ENCODE measurements at places on chromosomes 5 and 9.
A peak's percentile ranks its signal among the peaks of the same experiment; 100 is the strongest.

- no peak for DNase-seq
Observed at GRCh38 chr5:175900157-175900556, 28.8 kb downstream of the CPLX2 start.

GRCh38 chr9:124030969-124031451, 19.4 kb downstream of the LHX2 start:
- DNase-seq: no peak

DNA sequence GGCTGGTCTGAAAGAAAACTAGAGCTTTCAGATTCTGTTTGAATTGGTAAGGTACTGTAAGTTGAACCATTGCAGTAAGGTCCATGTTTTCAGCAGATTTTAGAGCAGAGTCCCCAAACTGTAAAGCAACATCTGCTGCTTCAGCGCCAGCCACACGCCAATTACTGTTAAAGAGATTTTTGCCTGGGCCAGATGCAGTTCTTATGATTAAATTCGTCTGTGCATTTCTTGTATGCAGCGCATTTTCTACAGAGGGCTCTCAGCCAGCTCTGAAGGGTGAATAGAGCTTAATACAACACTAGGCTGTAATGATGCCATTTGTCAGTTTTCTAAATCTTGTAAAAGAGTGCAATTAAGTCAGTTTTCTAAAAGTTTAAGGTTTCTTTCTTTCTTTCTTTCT, 246.3 kb downstream of the COX7C start:
- DNase-seq: no peak

DNA sequence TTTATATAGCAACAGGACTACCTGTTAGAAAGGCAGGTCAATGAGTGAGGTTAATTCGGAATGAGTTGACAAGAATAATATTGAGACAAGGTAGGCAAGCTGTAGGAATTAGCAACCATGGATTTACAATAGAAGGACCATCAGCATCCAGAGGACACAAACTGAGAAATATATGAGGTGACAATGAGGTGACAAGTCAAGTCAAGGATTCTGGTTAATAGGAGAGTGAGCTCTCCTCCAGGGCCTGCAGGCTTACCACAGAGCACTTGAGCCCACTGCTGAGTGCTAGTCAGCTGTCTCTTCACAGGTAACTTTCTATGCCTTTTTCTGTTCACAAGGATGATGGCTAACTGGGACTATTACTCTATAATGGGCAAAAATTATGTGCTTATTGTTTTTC, 227.2 kb downstream of the MRPS30 start:
- no peak for DNase-seq

DNA sequence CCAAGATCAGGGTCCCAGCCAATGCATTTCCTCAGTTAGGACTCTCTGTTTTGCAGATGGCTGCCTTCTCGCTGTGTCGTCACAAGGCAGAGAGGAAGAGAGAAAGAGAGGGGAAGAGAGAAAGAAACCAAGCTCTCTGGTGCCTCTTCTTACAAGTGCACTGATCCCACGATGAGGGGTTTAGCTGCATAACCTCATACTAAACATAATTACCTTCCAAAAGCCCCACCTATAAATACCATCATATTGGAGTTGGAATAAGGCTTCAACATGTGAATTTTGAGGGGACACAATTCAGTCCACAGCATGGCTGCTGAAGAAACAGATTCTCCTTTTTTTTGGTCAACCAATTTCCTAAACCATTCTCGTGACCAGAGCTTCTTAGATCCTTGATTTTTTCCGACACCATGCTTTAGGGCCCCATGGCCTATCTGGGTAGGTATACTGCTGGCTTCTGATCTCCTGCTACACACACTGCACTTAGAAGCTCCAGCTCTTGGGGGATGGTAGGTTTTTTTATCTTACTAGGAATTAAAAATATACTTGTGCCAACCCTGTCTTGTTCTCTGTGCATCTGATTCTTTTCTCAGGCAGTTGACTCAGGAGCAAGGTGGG, 5.1 kb downstream of the CAMK4 start:
- DNase-seq: no peak

- no peak for DNase-seq
Observed at GRCh38 chr9:71515626-71516025, 252.7 kb downstream of the CEMIP2 start.

DNA sequence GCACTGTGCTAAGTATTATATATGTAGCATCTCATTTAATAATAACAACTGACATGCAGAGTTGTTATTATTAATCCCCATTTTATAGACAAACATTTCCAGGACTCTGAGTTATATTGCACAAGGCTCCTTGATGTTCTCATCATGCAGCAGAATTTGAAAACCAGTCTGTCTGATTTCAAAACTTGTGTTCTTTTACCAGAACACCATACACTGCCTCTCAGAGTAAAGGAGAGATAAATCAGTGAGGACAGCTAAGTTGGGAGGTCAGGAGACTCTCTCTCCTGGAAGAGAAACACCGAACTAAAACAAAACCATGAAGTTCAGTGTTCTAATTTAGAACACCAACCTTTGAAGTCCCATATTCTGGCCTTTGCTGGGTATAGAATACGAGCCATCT, 92.7 kb upstream of the TNC start:
- no peak for DNase-seq

DNA sequence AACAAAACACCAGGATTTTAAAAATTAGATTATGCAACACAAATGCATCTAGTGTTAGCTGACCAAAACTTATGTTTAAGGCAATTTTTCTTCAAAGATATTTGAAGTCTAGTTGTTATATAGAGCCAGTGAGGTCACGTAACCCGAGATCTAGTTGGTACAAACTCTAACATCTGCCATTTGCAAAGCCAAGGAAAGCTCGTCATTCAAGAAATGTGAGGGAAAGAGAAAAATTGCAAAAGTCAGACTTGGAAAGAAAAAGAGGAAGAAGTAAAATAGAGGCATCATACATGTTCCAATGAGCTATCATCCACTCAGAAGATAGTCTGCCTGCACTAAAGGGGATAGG, 293.4 kb upstream of the PUM3 start:
- DNase-seq: no peak

GRCh38 chr5:169281625-169282024, 19.3 kb downstream of the SLIT3 start:
- DNase-seq: no peak

DNA sequence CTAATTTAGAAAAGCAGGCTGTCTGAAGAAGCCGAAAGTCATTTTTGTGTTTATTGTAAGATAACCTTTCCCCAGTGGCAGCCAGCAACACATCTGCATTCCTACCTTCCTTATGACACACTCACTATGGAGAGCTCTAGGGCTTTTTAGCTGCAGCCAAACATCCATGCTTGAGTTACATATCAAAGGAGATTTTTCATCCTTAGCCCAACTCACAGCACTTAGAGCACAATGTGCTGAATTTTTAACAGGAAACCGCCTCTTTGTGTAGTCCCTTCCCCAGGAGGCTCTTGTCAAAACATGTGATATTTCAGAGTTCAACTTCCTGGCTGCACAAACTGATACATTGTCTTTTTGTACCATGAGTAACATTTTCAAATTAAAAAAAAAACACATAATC, 379.2 kb downstream of the CTNND2 start:
- DNase-seq: no peak

DNA sequence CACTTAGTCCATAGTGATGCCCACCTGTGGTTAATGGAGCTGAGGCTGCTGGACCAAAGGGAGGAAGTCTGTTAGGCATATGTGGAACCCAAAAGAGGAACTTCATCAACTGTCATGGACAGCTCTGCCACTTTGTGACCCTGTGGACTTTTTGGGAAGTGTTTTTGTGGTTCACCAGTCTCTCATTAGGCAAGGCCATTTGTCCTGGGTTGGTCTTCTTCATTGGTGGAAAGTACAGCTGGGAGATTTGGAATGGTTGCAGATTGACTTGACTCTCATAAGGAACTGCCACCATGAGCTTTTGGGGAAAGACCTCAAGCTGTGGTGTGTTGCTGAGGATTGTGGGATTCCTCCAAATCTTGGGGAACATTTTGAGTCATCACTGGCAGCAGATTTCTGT, 31.9 kb upstream of the IL12B start:
- DNase-seq: peak; percentile 37

- DNase-seq: no peak
Observed at GRCh38 chr9:27719711-27720110, 146.4 kb upstream of the C9orf72 start.

DNA sequence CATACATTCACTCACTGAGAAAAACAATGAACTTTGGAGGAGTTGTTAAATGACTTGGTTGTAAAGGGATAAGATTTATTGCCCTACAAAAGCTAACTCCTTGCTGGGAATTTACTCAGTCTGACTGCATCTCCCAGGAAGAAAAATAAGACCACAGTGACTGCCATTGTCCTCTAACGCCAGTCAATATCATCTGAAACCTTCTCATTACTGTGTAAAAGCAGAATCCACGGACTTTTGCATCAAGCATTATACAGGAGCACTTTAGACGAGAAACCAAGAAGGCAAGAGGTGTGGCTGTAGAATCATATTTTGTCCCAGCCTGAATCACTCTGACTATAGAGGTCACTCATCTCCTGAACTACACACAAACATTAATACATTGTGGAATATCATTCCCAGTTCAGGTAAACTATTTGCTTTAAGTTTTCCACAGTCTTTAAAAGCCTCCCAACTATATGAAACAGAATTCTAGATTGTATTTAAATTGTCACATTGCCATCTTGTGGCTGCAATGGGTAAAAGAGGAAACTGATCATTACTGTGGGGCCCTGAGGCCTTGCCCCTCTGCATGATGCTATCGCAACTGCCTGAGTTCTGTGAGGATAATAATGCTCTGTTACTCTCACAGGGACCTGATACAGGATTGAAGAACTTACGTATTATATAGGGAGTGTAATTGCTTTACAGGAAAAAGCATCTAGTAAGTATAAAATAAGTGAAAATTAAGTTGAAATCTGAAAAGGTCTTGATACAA, 142.9 kb downstream of the SLCO4C1 start:
- DNase-seq: peak; percentile 15

DNA sequence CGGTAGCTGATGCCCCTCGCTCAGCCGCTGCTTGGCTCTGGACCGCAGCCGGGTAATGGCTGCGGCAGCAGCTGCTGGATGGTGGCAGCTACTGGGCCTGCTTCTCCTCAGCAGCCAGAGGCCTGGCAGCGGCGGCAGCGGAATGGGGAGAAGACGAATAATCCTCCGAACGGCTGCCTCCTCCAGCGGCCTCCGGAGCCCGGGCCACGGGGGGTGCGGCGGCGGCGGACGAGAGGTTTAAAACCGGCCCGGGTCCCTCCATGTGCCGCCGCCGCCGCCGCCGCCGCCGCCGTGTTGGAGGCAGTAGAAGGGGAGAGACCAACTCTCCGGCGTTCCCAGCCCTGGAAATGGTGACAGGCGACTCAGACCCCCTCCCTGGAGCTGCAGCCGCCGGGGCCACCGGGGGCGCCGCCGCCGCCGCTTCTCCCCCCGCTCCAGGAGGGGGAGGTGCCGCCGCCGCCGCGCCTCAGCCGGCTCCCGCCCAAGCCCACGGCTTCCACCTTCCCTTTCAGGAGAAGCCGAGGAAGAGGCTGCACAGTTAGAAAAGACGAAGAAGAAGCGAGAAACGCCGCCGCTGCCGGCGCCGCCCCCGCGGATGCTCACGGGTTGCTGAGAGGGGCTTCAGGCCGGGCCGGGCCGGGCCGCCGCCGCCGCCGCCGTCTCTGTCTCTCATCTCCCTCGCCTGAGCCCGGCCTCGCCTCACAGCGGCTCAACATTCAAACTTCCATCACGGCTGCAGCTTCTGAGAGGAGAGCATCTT, 118.4 kb upstream of the PRSS3 start:
- peak; percentile 72 for DNase-seq

- no peak for DNase-seq
Observed at GRCh38 chr9:127567035-127567729, 44.9 kb upstream of the STXBP1 start.

GRCh38 chr5:32754284-32754683, 43.2 kb downstream of the NPR3 start:
- DNase-seq: no peak

DNA sequence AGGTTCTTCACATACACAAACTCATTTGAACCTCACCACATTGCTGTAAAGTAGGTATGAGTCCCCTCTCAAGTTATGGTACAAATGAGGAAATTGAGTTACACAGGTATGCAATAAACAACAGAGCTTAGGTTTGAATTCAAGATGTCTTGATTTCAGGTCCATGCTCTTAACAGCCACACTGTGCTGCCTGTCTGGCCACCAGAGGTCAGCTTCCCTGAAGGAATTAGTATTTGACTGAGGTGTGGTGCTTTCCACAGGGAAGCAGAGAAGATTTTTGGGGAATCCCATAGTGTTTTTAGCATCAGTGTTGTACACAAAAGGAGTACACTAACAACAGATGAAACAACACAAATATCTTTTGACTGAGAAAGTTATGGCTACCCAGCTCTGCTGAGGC, 94.4 kb upstream of the ITGA1 start:
- DNase-seq: peak; percentile 3

DNA sequence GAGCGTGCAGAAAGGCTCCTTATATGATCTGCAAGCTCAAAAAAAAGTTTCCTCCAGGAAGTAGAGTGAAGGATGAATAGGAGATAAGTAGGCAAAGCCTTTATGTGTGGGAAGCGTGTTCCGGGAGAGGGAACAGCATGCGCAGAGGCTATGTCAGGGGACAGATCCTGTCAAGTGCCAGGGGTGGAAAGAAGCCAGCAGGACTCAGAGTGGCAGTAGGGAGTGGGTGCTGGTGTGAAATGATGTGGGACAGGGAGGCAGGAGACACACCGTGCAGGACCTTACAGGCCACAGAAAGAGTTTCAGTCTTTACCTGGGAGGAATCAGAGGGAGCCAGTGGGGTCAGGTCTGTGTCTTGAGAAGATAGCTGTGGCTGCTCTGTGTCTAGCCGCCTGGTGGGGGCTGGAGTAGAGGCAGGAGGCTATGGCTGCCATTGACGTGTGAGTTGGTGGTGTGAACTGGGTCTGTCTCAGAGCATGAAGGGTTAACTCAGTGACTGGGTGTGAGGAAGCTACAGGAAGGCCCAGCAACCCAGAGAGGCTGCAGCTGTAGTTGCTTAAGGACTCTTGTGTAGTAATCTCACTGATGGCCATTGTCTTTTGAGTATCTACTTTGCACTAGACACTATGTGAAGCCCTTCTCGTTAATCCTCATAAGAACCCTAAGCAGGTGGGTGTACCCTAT, 71.3 kb downstream of the PPARGC1B start:
- no peak for DNase-seq

DNA sequence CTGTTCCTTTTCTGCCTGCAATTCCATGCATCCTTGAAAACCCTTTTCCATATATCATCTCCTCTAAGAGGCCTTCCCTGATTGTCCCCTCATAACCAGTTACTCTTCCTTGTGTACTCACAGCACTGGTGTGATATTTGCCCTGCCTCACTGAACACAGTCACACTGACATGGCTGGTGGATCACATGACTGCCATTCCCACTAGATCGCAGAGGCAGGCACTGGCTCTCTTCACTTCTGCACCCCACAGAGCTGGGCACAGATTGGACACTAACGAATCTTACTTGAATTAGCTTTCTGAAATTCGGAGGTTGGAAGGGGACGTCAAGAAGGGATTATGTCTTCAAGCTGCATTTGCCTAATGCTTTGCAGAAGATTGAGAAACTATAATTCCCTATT, 208.0 kb downstream of the PAPPA start:
- DNase-seq: peak; percentile 7

Data from globus pallidus (tissue), 1 donor.